ENCODE measurements at places on chromosomes 12 and 14.

DNA sequence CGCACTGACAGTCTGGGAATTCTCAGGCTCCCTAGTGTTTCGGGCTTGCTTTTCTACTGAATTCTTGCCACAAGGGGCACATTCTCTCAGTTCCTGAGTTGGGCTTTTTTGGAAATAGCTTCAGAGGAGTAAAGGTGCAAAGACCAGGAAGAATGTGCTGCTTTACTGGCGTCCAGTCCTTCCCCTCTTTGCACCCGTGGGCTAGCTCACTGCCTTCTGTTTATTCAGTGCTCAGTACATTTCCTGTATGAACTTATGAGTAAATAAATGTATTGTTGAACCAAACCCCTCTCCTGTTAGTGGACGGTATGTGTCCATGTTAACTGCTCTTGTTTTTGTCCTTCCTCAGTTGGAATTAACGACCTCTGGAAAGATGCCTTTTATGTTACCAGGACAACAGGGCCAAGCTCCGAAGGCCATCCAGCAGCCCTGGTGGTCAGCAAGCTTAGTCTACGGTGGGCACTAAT lies 24.0 kb downstream of the GSG1 start:
- DNase-seq = no peak

DNA sequence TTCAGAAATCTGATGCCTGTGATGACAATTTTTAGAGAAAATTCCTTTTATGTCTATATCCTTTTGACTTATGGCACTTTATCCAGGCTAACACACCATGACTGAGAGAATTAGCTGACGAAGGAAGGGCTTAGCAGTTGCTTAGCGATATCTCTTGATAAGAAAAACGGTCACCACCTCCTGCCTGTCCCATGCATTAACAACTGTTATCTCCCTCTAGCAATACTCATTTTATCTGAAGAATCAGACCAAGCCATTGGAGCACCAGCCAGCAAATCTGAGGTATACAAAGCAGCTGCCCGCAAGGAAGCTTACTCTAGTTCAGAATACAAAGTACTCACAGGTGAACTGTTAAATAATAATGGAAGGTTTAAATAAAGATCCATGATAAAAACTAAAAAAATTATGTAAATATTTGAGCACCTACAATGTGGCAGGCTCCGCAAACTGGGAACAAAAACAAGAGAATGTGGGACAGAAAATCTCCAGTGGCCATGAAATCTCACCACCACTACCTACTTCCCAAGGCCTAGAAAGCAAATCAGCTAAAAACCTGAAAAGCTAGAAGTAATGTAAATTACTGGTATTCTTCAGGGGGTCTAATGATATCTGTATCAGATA lies 24.3 kb downstream of the PPM1H start:
- no peak for DNase-seq

GRCh38 chr12:57276935-57277563 lies 26.1 kb upstream of the STAC3 start:
- DNase-seq = peak; percentile 2

GRCh38 chr12:62123721-62124203 lies 136.4 kb upstream of the USP15 start:
- DNase-seq = peak; percentile 12

- DNase-seq = no peak
Observed at GRCh38 chr14:97061198-97061597, 264.0 kb downstream of the VRK1 start.

- DNase-seq = peak; percentile 35
Observed at GRCh38 chr12:78530100-78530765, 334.3 kb upstream of the SYT1 start.

DNA sequence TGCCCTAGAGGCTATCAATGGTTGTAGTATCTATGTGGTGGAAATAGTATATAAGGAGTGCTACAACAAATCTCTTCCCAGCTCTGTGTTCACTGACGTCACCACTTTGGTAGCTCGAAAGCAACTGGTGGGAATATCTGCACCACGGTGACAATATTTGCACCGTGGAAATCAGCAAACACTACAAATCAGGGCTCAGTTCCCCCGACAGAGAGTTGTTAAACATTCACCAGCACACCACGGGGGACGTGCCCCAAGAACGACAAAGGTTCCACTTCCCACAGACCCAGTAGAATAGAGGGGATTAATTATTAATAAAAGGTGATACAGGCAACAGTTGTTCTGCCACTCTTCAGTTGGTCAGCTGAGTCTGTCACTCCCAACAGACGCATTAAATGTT lies 98.4 kb downstream of the CCDC60 start:
- no peak for DNase-seq

DNA sequence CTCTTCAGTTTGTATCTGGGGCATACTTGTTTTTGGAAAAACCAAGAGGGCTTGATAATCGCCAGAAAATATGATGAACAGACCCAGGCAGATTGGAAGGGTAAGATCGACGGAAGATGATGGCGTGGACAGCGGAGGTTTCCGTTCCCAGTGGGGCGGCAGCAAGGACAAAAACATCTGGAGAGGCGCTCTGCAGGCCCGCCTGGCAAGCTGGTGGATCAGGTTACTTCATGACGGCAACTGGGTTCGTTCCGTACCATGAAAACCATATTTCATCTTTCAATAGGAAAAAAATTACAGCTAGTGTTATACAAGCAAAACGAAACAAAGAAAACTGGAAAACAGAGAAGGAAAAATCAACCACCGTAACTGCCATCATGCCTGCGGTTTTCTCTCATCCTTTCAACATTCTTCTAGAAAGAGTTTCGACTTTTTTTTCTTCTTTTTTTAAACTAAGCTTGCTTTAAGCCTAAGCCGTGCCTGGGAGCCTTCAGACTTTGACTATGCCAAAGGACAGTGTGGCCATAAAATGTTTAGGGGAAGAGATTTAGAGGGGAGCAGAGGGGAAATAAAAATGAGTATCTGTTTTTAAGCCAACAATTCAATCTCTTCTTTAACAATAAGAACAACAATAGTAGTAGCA lies 210.5 kb downstream of the FOXN3 start:
- no peak for DNase-seq

DNA sequence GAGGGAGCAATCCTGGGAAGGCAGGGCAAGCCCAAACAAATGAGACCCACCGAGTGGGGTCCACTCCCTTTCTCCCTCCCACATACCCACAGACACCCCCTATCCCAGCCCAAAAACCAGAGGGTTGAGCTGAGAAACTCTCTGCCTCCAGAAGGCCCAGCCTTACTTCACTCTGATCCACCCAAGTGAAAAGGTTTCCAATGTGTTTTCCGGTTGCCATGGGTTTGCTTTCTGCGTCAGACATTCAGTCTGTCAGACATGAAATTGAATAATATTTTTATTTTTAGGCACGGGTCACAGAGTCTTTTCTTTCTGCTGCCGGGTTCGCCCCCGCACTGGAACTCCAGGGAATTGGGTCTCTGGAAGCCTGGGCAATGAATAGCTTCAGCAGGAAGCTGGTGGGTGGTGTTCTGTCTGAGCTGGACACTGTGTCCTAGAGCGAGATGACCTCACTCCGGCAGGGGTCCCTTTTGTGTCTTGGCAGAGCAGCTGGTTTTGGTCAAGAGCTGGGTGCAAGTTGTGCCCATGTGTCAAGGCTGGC lies 69.8 kb upstream of the CLMN start:
- no peak for DNase-seq

DNA sequence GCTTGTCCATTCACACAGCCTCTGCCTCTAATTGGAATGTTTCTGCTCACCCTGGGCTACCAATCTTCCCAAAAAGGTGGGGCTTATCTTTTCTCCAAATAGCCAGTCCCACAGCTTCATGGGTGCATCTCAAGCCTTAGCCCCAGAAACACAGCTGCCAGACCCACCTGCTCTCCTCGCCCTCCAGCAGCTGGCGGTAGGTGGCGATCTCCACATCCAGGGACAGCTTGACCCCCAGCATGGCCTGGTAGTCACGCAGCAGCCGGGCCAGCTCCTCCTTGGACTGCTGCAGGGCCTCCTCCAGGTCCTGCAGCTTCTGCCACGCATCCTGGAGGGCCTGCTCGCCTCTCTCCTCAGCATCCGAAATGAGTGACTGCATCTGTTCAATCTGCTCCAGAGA lies 11.1 kb downstream of the KRT77 start:
- DNase-seq = no peak

DNA sequence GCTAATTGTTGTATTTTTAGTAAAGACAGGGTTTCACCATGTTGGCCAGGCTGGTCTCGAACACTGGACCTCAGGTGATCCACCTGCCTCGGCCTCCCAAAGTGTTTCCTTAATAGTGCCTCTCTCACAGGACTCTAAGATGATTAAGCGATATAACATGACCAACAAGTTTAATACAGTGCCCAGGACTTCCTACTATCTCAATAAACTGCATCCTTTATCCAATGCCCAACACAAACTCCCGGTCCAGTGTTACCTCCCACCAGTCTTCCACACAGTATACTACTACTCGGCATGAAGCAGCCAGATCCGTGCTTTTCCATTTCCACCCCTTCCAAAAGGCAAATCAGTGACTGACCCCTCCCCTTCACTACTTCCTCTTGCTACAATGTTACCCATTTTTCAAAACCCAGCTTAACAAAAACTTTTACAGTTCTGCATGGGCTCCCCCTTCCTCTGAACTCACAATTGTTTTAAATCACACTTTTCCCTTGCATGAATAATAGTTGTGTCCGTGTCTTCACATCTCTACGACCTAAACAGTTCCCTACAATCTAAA lies 900 bp downstream of the NOP2 start:
- DNase-seq = no peak

DNA sequence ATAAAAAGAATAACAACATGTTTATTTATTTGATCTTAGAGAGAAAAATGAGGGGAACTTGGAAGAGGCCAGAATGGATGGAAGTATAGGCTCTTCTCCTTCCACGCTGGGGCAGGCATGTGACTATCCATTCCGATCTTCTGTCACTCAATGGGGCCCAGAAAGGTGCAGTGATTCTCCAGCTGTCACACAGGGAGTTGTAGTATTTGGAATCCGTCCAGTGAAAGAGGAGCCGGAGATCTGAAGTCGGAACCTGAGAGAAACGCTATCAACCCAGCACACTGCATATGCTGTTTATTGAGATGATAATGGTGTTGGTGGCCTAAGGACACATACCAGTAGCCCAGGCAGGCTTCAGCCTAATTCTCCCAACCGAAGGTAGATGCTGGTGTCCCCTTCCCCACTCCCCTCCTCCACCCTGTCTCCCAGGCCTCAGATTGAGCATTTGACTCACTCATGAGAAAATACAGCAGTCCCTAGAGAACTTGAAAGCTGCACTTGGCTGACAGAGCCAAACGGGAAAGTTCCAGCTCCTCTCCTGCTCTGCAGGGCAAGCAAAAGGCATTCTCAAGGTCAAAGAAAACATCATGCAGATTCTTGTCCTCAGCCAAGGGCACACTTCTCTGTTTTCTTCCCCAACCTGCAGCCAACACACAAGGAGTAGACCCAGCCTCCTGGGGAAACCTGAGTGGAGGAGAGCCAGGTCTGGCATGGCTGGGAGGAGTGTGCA lies 100.4 kb downstream of the IRF2BPL start:
- no peak for DNase-seq

GRCh38 chr12:20438299-20438779 lies 70.0 kb downstream of the PDE3A start:
- DNase-seq = no peak

DNA sequence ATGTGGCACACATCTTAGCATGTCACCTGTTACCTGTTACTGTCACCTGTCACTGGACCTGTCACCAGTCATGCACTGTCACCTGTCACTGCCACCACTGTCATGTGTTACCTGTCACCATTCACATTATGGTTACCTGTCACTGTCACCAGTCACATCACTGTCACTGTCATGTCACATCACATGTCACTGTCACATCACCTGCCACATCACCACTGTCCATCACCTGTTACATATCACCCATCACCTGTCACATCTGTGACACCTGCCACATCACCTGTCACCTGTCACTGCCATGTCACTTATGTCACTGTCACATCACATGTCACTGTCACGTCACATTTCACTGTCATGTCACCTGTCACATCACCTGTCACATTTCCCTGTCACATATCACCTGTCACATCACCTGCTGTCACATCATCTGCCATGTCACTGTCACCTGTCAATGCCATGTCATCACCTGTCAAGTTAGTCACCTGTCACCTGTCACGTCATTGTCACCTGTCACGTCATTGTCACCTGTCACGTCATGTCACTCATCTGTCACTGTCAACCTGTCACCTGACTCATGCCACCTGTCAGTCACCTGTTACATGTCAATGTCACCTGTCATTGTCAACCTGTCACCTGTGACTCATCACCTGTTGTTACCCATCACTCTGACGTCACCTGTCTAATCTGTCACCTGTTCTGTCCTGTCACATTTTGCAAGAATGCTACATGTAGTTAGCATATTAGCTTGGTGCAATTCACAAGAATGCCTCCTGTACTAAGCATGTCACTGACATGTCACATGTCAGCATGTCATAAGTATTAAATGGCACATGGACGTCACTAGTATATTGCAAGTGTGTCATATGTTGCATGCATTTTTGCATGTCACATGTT lies 29.0 kb upstream of the TESC start:
- DNase-seq = no peak

GRCh38 chr12:51937926-51938325 lies 13.6 kb upstream of the ACVR1B start:
- no peak for DNase-seq

GRCh38 chr12:19457561-19457960 lies 18.3 kb downstream of the AEBP2 start:
- no peak for DNase-seq

- peak; percentile 97 for DNase-seq
Observed at GRCh38 chr14:103121846-103122584, 1.2 kb upstream of the TNFAIP2 start.

GRCh38 chr12:43288671-43289425 lies 263.2 kb downstream of the ADAMTS20 start:
- no peak for DNase-seq

GRCh38 chr12:79227091-79227490 lies 362.5 kb downstream of the SYT1 start:
- no peak for DNase-seq
